Right forelimb (tissue), 1 donor: ENCODE measurements at places on chromosomes 7 and 10.

DNA sequence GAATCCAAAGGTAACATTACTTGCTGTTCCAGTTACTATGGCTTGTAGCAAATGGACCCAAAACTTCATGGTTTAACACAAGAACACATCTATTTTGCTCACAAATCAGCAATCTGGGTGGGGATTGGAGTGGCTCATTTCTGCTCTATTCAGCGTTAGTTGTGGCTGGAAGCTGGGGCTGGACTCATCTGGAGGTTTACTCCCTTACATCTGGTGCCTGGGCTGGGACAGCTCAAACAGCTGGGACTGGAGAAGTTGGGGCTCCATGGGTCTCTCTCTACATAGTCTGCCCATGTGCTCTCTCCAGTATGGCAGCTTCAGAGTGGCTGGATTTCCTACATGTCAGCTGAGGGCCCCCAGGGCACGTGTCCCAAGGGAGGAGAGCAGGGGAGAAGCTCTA, 33.7 kb upstream of the NAMPT start:
- no peak for DNase-seq

- DNase-seq: no peak
These were observed 607.5 kb downstream of the SUGCT start for GRCh38 chr7:40742270-40742669.

DNA sequence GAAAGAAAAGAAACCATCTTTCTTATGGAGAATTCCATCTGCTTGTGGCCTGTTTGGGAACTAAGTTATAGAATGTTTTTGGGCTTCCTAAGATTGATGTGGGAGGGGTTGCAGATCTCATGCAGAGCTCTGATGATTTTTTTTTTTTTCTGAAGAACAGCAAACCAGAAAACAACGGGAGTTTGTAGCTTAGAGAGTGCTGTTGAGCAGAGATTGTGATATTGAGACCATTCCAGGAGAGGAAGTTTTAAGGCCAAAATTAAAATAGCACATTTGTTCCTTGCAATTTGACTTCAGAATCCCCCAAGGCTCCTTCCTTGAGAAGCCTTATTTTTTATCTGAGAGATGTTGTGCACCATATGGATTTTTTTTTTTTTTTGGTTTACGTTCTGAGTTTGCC, 159.5 kb upstream of the NRP1 start:
- DNase-seq: no peak

DNA sequence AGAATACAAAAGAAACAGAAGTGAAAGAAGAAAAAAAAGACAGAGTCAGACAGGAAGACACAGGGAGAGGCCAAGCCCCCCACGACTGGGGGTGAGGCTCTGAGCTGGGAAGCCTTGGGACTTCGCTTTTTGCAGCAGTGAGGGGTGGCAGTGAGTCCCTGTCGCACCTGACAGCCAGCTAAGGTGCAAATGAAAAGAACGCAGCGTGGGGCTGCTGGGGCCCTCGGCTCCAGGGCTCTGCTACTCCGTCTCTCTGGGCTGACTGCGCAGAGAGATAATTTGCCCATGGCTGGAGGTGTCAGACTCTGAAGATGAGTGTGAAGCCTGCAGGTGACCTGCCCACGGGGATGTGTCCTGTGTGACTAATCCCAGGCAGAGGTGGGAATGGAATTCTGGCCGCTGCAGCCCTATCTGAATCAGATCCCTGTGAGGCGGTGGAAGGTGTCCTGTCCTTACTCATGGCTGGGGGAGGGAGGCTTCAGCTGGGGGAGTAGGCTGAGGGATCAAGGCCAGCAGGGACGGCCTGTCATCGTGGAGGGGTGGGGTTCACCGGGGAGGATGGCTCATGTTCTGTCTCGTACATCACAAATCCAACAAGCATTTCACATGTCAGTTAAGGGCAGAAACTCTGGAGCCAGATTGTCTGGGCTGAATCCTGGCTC, 96.4 kb downstream of the SLIT1 start:
- DNase-seq: no peak
